ENCODE measurements at places on chromosomes 11 and 22.

DNA sequence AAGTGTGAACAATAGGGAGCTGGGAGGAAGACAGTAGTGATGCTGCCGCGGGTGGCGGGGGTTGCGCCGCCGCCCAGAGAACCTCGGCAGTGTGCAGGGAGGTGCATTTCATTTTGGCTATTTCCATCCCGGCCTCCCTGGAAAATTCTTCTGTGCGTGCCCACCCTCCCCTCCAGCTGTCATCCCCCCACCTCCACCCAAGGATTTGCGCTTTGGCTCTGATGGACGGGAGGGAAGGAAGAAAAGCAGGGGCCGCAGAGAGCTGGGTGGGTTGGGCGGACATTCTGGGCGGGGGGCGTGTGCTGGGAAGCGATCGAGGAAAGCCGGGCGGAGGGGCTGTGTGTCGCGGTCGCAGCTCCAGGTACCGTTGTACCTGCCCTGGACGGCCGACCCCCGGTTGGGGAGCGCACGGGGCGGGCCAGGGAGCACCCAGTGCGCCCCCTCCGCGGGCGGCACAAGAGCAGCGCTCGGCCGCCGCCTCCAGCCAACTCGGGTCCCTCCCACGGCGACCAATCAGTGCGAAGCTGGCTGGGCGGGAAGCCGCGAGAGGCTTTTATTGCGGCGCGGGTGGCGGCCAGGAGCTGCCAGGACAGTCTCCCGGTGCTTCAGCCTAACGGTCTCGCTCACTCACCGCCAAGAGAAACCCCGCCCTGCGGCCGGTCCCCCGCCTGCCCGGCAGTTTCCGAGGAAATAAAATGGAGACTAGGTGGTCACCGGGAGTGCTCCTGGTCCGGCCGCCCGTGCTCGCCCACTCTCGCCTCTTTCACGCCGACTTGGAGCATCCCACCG lies 1.6 kb downstream of the NCAM1 start:
- peak; percentile 74 for DNase-seq

GRCh38 chr22:23093051-23093788 lies 22.9 kb downstream of the GNAZ start:
- DNase-seq = no peak

DNA sequence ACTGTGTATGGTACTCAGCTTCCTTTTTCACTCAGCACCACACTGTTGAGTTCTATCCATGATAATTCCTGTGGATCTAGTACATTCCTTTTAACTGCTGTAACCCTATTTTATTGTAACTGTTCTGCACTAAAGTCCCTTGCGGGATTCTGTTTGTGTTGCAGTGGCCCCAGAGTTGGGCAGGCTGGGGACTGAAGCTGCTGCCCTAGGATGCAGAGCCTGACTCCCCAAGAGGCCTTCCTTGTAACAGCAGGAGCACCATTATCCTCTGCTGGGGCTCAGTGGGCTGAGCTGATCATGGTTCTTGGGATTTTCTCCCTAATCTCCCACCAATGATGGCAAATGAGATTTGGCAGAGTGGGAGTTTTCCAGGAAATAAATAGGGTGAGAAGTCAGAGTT lies 77.7 kb downstream of the CABIN1 start:
- no peak for DNase-seq

- no peak for DNase-seq
Measured at GRCh38 chr11:119251114-119251513, 45.0 kb downstream of the CBL start.

DNA sequence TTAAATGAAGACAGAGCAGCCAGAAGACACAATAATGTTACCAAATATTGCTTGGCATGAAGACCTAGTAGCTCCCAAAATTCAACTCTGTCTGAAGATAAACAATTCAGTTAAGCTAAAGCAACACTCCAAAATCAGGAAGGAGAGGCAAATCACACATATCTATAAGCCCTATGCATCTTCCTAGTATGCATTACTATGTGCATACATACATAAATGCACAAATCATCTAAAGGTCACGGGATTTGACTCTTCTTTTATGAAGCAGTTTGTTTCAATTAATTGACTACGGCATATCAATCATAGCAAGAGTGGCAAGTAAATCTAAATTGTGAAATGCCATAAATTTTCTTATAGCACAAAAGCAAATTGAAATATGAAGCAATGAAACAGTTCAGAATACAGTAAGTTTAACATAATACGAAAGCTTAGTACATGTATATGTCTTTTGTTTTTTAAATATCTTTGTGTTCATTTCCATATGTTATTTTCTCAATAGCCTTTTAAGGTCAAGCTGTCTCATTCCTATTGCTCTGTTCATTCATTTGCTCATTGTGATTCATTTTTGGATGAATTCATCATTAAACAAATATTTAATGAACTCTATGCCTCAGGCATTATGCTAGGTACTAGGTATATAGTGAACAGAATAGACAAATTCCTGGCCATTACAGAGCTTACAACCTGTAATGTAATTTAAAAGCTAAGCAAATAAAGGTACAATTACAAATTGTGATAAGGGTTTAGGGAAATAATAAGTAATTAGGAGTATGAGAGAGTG lies 540.5 kb downstream of the DLG2 start:
- DNase-seq = no peak

DNA sequence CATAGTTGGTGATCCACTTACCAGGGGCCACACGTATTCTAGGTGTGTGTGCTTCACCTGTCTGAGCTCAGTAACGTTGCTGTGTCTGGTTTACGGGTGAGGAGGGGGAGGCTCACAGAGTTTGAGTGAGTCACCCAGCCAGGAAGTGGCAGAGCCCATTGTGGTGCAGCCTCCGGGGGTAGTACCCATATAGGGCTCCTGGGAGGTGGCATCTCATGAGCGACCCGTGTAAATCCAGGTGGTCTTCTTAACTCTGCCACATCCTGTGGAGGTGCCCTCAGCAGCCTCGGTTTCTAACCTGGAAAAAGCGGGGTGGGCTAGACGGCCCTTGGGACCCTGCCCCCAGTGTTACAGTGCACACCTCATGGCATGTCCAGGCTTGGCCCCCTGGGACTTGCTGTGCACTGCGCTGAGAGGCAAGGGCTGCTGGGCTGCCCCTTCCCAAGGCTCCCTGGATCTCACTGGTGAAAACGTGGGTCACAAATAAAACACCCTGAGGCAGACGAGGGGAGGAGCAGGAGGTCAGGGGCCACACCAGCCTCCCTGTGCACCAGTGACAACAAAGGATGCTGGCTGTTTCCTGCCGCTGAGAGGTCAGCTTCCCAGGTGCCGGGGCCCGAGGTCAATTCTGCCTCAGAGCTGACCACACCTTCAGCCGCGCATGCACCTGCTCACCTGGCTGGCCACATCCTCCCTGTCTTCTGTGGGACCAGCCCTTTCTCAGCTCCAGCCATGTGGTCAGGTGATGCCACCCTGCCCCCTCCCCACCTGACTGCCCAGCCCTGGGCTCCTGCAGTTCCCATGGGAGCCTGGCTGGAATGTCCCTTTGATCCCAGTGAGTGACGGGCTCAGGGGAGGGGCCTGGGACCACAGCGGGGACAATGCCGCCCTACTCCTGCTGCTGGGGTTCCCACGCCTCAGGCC lies 305.1 kb downstream of the CTTN start:
- no peak for DNase-seq

DNA sequence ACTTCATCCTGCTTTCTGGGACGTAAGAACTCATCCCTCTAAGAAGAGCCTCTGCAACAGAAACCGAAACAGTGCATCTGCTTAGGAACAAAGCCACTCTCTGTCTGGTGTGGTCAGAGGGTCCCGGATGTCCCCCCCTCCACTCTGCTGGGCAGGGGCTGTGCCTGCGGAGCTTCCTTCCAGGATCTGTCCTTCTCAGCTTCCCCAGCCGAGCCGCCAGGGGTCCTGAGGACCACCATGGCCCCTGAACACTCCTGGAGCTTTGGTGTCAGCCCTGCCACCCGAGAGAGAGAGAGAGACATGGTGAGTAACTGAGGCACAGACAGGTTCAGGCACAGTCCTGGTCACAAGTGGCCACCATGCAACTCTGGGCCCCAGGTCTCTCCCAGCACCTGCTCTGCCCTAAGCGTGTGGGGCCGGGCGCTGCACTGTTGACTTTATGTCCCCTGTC lies 24.4 kb upstream of the MGAT3 start:
- peak; percentile 45 for DNase-seq

DNA sequence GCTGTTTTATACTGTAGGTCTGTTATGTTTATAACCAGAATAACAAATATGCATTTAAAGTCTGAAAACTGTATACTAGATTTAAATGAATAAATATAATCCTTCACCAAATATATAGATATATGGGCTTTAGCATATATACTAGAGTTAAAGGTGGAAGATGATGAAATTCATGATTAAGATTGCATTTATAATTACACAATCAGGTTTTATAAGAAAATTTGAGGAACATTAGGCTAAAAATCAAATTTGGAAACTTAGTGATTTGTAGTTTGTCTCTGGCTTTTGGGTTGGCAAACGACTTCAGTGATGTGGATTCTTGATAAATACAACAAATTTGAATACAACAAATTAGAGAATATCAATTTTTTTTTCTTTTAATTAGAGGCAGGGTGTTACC lies 10.0 kb downstream of the BCL2L13 start:
- no peak for DNase-seq

DNA sequence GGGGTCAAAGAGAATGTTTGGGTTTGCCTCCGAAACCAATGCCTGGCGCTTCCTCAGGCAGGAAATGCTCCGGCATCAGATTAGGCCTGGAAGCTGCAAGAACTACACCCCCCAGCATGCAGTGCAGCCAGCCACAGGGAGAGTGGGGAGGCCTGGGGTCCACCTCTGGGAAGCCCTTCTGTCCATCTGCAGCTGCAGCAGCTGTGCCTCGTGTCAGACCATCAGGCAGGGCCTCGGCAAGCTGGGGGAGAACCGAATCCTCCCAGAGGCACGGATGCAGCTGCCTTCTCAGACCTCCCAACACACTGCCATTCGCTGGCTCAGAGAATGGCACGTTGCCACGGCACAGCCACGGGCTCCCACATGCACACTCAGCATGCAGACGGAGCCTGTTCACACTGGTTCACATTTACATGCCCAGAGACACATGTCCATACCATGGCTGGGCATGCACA lies 57.4 kb downstream of the NECTIN1 start:
- peak; percentile 79 for DNase-seq

DNA sequence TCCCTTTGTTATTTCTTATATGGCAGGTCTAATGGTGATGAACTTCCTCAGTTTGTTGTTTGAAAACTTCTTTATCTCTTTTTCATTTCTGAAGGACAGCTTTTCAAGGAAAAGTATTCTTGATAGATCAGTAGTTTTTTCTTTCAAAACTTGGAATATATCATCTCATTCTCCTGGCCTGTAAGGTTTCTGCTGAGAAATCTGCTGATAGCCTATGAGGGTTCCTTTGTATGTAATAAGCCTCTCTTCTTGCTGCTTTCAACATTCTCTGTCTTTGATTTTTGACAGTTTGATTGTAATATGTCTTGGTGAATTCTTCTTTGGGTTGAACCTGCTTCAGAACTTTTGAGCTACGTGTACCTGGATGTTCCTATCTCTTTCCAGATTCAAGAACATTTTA lies 46.0 kb downstream of the PIWIL4 start:
- no peak for DNase-seq

DNA sequence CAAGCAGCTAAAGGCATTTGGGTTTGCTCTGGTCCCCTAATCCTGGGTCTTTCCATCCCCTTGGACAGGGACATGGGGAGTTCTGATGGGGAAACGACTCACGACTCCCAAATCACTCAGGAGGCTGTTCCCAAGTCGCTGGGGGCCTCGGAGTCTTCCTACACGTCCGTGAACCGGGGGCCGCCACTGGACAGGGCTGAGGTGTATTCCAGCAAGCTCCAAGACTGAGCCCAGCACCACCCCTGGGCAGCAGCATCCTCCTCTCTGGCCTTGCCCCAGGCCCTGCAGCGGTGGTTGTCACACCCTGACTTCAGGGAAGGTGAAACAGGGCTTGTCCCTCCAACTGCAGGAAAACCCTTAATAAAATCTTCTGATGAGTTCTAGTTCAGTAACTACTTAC lies 10.7 kb downstream of the UPK3A start:
- DNase-seq = no peak

DNA sequence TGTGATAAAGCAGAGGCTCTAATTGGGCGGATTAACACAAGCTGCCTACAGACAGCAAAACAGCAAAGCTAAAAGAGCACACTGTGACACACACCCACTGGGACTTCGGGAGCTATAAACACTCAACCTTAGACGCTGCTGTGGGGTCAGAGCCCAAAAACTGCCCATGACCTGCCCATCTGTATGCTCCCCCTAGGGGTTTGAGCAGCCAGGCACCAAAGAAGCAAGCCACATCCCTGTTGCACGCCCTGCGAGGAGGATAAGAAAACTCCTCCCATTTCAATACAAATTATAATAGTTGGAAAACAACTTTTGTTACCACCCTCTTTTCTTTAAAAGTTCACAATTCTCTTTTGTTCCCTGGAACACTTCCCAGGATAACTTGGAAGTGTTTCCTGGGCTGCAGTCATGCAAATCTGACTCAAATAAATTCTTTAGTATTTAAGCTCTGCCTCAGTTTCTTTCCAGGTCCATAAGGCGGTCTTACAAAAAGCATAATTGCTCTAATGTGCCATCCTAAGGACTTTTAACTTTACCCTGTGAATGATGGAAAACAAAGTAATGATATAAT lies 86.4 kb downstream of the DLG2 start:
- DNase-seq = no peak

- no peak for DNase-seq
Measured at GRCh38 chr22:46432164-46433068, 96.9 kb downstream of the TRMU start.

- peak; percentile 2 for DNase-seq
Measured at GRCh38 chr22:24894998-24895397, 51.5 kb downstream of the LHFPL7 start.

DNA sequence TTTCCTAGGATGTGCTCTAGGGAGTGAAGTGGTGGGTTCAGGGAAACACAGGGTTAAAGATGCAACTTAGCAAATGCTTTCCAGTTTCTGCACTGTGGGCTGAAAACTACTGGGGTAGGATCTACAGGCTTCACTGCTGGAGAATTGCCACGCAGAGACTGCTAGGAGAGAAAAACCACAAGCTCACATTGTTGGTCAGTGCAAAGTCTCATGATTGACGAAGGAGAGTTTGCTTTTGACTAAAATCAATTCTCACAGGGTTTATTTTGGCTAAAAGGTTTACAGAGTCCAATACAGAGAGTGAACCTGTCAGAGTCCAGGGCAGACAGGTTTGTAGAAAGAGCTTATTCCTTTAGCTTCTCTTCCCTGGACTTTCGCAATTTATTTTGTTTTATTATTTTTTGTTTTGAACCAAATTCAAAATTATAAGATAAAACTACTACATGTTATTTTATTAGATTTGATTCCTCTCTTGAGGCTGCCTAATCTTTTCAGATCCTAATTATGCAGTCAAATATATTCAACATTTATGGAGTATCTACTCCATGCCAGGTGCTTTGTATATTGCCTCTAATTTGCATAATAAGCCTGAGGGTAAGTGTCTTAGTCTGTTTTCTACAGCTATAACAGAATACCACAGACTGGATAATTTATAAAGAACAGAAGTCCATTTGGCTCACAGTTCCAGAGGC lies 64.7 kb downstream of the MTNR1B start:
- DNase-seq = no peak
